ENCODE measurements at places on chromosomes 5 and 9. TPM values are rescaled to one million over a fixed set of nuclear protein-coding genes. Genes with fewer than 3 reads are reported as not detected.
A peak's percentile ranks its signal among the peaks of the same experiment; 100 is the strongest.

GRCh38 chr5:139549162-139549894 lies 11.8 kb upstream of the UBE2D2 start:
- no peak overlapping the region for H3K27ac ChIP-seq
- H3K36me3 ChIP-seq, result no peaks in the 10 kb centered on the region
- no peaks in the 10 kb centered on the region for H3K27me3 ChIP-seq
- H3K4me1 ChIP-seq, result no peaks in the 10 kb centered on the region
- H3K4me3 ChIP-seq, result no peak overlapping the region

GRCh38 chr9:94865582-94866452 lies 139.3 kb downstream of the AOPEP start:
- peak; percentile 38 for DNase-seq
- no peaks in the 10 kb centered on the region for H3K27me3 ChIP-seq
- H3K27ac ChIP-seq, result peak overlapping the region; percentile 70
- H3K4me3 ChIP-seq, result no peak overlapping the region
- peaks cover 52% of the 10 kb centered on the region for H3K4me1 ChIP-seq

GRCh38 chr9:89778100-89779090 lies 173.6 kb downstream of the GADD45G start:
- H3K4me1 ChIP-seq, result peaks cover 8% of the 10 kb centered on the region
- no peaks in the 10 kb centered on the region for H3K27me3 ChIP-seq
- H3K4me3 ChIP-seq, result peak overlapping the region; percentile 10
- no peak for DNase-seq
- no peaks in the 10 kb centered on the region for H3K36me3 ChIP-seq

GRCh38 chr5:36111238-36111637 lies 40.4 kb downstream of the LMBRD2 start:
- no peak overlapping the region for H3K4me3 ChIP-seq
- no peak overlapping the region for H3K27ac ChIP-seq
- H3K36me3 ChIP-seq, result peaks cover 99% of the 10 kb centered on the region
- H3K4me1 ChIP-seq, result no peaks in the 10 kb centered on the region

DNA sequence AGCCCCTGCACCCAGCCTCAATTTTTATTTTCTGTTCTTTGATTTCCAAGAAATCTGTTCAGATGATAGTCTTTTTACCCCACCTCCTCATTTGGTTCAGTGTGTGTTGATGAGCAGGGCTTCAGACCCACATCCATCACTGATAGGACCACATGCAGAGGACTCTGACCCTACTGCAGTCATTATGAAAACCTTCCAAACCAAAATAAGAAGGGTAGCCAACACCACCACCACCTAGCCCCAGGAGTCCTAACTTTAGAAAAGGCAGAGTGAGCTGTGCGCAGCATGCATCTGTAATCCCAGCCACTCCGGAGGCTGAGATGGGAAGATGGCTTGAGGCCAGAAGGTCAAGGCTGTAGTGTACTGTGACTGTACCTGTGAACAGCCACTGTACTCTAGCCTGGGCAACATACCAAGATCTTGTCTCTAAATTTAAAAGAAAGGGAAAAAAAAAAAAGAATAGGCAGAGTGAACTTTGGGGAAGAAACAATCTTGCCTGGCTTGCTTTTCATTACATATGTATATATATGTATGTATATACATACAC lies 13.0 kb downstream of the CDKN2AIPNL start:
- DNase-seq, result no peak
- H3K4me1 ChIP-seq, result no peaks in the 10 kb centered on the region
- H3K4me3 ChIP-seq, result no peak overlapping the region
- peaks cover 82% of the 10 kb centered on the region for H3K36me3 ChIP-seq
- no peaks in the 10 kb centered on the region for H3K27me3 ChIP-seq

- H3K36me3 ChIP-seq, result peaks cover 10% of the 10 kb centered on the region
- peak overlapping the region; percentile 83 for H3K4me3 ChIP-seq
- peaks cover 81% of the 10 kb centered on the region for H3K4me1 ChIP-seq
Observed at GRCh38 chr9:121298689-121299466, 30.9 kb downstream of the GSN start.

DNA sequence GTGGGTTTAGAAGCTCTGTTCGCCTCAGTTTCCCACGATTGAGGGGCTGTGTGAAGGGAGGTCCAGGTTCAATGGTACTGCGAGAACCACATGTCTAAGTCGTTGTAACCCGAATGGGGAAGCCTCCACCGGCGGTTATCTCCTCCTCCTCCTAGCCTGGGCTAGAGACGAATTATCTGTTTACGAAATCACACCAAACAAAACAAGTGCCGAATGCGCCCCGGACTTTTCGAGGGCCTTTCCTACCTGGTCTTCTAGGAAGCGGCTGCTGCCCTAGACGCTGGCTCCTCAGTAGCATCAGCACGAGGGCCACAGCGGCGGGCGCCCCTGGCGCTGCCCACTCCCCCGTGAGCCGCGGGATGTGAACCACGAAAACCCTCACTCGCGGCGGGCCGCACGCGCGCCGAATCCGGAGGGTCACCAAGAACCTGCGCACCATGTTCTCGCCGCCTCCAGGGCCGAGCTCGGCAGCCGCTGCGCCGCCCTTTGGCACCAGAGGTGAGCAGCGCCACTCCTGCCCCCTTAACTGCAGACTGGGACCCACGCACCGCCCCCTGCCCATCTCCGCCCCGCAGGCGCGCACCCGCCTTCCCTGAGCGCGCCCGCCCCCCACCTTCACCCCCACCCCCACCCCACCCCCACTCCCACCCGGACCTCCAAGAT lies at the start of gene CDKN2A:
CDKN2A (minus strand) TSS at position 500 of the 663 bp plus-strand sequence.
- peak within 1 kb of the TSS; percentile 90 for H3K4me3 ChIP-seq
- peaks cover 24% of the 10 kb centered on the region for H3K27me3 ChIP-seq
- peak within 1 kb of the TSS; percentile 72 for H3K27ac ChIP-seq
- H3K4me1 ChIP-seq, result peaks cover 3% of the 10 kb centered on the region

- peak overlapping the region; percentile 86 for H3K27ac ChIP-seq
- DNase-seq, result no peak
- H3K4me1 ChIP-seq, result peaks cover 28% of the 10 kb centered on the region
Observed at GRCh38 chr5:173922527-173922926, 34.4 kb downstream of the CPEB4 start.

GRCh38 chr9:93295456-93296076 lies 111.6 kb downstream of the WNK2 start:
- peaks cover 4% of the 10 kb centered on the region for H3K4me1 ChIP-seq
- H3K36me3 ChIP-seq, result no peaks in the 10 kb centered on the region
- no peaks in the 10 kb centered on the region for H3K27me3 ChIP-seq

- no peaks in the 10 kb centered on the region for H3K4me1 ChIP-seq
- no peak overlapping the region for H3K27ac ChIP-seq
- H3K27me3 ChIP-seq, result no peaks in the 10 kb centered on the region
- no peaks in the 10 kb centered on the region for H3K36me3 ChIP-seq
Observed at GRCh38 chr9:9099646-9100045, 1300.1 kb upstream of the DMAC1 start.

DNA sequence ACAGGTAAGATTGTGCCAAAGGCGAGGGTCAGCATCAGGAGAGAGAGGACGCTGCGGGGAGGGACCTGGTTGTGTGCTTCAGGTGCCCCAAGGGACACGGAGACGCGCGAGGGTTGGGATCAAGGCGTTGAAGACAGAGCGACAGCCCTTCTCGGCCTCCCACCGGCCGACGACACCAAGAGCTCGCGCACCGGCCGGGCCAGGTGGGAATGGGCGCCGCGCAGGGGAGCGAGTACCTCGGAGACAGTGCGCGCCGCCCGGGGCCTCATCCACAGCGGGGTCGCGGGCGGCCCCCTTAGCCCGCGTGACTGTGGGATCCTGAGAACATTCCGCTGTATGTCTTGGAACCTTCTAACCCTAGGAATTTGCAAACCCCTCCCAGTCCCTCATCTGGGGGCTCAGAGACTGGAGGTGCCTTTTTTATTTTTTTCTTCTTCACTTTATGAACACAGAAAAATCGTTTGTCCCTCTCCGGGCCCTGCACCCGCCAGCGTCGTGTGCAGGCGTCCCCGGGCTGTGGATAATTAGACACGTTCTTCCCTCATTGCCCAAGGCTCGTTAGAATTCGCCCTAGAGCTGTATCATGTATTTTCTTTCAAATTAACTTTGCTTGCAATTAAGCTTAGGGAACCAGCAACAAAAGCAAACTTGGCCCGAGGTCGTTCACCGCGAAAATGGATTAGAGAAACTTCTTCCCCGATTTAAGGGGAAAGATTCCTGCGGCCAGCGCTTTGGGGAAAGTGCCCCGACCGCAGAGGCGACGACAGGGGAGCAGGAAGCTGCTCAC lies 4.8 kb downstream of the FOXE1 start:
- DNase-seq, result no peak
- no peaks in the 10 kb centered on the region for H3K36me3 ChIP-seq
- no peak overlapping the region for H3K4me3 ChIP-seq
- H3K27ac ChIP-seq, result no peak overlapping the region

GRCh38 chr5:89187883-89188465 lies 305.0 kb upstream of the MEF2C start:
- H3K36me3 ChIP-seq, result no peaks in the 10 kb centered on the region
- no peak overlapping the region for H3K27ac ChIP-seq
- no peaks in the 10 kb centered on the region for H3K27me3 ChIP-seq
- no peaks in the 10 kb centered on the region for H3K4me1 ChIP-seq
- DNase-seq, result no peak
- H3K4me3 ChIP-seq, result no peak overlapping the region

Gene PCDHGB3
- total RNA-seq, result 7.9 TPM

Gene SLC9A3
- total RNA-seq, result 1.4 TPM

Gene PCDHGC3
- 12.3 TPM for total RNA-seq

Gene EFCAB9
- total RNA-seq, result not detected

Gene IL3
- total RNA-seq, result not detected

Gene LURAP1L
- total RNA-seq, result 2.5 TPM

Gene CDC20B
- total RNA-seq, result not detected
